Hindlimb muscle (tissue), 1 donor: ENCODE measurements at places on chromosomes 1 and 21.

DNA sequence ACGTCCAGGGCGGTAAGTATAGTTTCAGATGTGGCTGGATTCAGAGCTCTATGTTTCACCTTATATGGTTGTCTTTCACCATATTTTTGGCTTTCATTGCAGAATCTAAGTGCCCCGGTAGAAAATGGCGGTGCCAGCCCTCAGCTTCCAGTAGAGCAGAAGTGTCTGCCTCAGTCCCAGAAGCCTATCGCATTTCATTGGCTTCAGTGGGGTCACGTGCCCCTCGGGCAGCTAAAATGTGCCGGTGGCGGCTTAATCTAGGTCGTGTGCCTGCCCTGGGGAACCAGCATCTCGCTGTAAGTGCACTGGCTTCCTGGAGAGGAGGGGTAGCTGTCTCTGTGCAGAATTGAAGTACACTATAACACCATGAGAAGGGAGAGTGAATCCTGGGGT, 107.4 kb upstream of the MAGI3 start:
- no peak for DNase-seq

DNA sequence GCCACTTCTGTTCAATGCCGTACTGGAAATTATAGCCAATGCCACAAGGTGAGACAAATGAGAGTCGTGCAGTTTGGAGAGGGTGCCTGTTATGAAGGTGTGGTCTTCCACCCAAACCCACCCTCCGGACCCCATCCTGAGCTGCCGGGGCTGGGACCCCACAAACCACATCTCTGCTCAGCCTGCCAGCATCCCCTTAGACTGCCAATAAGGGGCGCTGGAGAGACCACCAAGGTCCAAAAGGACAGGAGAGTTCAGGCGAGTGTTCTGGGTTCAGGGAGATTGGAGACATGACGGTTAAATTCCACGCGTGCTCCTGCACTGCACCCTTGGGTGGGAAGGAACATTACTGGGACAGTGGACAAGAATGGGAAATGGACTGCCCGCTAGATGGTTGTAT, 48.7 kb upstream of the COL18A1 start:
- no peak for DNase-seq

DNA sequence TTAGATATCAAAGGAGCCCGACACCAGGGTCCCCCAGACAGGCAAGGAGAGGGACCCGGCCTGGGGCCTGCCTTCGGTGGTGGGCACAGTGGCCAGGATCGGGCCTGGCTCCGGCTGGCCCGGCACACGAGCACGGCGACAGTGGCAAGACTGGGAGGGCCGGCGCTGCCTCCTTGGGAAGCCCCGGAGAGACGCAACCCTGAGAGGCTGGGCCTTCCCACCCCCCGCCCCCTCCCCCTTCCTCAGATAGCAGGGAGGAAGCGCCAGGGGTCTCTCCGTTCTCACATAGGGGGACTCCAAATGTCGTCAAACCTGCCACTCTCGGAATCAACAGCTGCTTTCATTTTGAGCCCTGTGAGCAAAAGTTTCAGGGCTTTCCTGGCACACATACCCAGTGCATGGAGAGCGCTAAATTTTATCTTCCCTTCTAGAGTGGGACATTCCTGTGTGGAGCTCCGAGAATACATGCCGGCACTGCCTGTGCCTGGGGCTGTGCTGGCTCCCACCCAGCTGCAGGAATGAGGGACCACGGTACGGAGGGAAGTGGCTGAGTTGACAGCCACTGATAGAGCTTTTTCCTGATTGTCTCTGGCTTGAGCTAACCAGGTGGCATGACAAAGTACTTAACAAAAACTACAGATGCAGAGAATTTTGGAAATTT, 62.4 kb downstream of the CD247 start:
- DNase-seq = peak; percentile 29

- peak; percentile 82 for DNase-seq
These were observed 55.9 kb downstream of the NENF start for GRCh38 chr1:212488436-212489283.

- DNase-seq = no peak
These were observed 67.6 kb upstream of the NEK2 start for GRCh38 chr1:211742889-211743529.

DNA sequence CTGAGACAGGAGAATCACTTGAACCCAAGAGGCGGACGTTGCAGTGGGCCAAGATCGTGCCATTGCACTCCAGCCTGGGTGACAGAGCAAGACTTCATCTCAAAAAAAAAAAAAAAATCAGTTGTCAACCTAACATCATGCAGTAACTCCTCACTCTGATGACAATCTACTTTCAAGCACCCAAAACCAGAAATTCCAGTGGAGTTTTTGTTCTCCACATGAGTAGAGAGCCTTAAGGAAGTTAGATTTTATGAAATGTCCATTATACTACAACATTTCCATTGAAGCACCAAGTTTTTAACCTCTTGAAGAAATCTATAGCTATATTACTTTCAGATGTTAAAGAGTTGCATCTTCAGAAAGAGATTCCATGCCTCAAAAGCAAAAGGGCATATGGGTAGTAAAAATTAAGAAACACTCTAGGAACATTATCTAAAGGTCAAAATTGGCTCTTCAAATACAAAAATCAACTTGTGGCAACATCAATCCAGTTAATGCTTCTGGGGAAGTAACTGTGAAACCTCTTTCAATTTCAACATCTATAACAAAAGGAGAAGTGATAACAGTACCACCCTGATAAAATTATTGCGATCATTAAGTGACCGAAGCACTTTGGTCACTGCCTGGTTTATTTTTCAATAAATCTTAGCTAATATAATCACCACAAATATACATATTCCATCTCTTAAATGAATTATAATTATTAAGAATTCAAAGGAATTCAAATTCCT, 7.7 kb downstream of the LPGAT1 start:
- DNase-seq = no peak

- no peak for DNase-seq
These were observed 285.0 kb downstream of the LRRC40 start for GRCh38 chr1:69920426-69920825.

- DNase-seq = no peak
These were observed 33.3 kb upstream of the DEGS1 start for GRCh38 chr1:224149709-224150108.

- no peak for DNase-seq
These were observed 22.9 kb upstream of the PKN2 start for GRCh38 chr1:88661188-88661587.

DNA sequence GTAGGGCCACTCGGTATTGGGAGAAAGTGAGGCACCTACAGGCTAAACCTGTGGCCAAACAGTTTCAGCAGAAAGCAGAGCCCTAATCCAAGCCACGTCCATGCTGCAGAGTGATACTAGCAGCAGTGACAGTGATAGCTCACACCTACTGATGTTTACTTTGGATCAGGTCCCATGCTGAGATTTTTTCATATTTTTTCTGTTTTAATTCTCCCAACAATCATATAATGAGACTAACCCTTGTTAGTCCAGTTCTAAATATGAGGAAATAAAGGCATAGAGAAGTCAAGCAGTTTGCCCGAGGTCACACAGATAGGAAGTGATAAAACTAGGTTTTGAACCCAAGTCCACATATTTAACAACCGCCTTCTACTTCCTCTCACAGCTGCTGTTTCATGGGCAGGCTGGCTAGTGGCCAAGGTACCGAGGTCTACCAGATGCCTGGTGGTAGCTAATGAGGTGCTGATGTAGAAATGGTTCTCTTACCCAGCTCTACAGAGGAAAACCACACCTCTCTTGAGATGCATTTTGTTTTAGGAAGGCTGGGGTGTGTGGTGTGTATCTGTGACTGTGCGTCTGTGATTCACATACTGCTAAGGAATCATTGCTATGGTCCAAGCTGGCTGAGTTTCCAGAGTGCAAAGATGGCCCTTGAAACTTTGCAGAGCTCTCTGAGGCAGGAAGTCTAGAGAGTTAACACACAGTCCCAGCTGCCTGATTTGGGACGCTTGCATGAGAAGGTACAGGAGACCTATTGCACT, 80.3 kb upstream of the ARTN start:
- no peak for DNase-seq

DNA sequence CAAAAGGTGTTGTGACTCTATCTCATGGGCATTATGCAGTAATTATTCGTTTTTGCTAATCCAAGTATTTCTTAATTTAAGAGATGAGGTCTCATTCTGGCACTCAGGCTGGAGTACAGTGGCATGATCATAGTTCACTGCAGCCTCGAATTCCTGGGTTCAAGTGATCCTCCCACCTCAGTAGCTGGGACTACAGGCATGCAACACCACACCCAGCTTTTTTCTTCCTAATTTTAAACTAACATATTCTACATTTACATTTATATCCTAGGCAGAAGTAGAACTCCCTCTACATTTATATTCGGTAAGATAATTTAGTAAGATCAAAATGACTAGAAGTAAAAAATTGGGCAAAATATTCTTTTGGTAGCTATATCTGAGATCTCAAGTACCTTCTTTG, 50.5 kb upstream of the RBM34 start:
- no peak for DNase-seq

DNA sequence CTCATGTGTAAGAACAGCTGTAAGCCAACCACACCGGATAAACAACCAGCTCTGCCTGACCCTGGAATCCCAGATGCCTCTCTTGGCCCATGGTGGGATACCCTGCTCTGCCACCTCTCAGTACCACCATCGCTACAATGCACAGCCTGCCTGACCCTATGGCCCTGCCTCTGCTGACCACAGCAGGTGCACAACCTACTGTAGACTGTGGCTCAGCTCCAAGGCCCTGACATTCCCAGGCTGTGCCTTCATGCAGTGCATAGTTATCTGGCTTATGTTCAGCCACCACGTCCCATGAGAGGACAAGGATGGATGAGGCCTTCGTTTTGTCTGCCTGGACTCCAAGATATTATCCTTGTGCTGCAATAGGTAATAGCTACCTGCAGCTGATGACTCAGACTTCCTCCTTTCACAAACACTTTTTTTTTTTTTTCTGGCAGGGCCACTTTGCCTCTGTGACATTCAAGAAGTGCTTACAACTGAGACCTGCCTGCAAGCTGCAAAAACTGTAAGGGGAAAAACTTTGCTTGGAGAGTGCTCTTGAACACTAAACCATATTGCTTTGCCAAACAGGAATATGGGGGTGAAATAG, 177.7 kb downstream of the URB2 start:
- no peak for DNase-seq

DNA sequence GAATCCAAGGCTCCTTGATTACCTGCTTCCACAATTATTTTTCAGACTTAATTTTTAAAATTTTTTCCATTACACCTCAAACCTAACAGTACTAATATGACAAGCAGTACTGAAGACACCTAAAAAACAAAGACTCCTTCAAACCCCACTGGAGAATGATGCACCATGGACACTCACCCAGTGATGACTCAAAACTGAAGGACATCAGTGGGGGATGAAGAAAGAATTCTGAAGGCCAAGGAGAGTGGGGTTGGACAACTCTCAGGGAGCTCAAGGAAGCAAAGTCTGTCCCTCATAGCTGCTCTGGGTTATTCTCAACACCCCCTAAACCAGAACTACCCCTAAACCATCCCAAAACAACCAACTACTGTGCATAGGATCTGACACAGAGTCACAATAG, 2.4 kb upstream of the ARHGAP29 start:
- DNase-seq = no peak

GRCh38 chr1:93002781-93003180, 41.5 kb upstream of the DIPK1A start:
- DNase-seq = no peak

DNA sequence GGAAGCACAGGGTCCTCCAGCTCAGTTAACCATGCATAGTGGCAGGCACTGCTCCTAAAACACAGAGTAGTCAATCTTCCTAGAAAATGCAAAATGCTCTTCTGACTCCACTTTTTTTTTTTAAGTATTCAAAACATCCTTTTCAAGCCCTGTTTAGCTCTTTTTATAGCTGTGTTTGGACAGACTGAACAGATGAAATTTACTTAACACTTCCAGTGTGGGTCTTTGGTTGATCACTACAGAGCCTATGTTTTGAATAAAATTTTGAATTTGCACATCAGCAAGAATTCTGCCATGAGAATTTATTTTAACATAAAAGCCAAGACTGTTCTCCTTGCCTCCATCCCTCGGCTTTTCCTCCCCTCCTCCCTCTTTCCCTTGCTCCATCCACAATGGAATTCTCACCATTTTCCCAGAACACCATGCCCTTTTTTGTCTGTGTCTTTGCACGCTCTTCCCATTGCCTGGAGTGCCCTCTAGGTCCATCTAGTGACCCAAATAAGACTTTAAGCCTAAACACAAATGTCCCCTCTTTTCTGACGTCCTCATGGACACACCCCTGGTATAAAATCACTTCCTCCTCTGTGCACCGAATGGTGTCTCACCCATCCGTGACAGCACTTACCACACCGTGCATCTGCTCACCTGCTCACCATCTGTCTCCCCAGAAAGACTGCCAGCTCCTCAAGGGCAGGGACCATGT, 24.0 kb upstream of the CPT2 start:
- no peak for DNase-seq

DNA sequence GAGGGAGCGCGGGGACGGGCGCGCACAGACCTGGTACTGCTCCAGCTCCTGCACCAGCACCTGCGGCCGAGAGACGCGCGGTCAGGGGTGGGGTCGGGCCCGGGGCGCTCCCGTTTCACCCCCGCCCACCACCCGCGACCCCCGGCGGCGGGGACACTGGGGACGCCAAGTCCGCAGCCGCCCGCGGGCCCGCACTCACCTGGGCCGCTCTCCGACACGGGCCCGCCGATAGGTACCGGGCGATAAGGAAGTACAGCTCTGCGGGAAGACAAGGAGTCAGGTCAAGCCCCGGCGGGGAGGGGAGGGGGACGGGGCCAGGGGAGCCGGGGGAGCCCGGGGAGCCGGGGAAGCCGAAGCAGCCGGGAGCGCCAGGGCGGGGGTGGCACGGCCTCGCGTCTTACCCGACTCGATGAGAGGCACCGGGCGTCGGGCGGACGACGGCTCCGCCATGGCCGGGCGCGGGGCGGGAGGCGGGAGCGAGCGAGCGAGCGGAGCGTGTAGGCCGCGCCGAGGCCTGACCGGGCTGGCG, 326 bp downstream of the BRWD1 start:
- peak; percentile 23 for DNase-seq

DNA sequence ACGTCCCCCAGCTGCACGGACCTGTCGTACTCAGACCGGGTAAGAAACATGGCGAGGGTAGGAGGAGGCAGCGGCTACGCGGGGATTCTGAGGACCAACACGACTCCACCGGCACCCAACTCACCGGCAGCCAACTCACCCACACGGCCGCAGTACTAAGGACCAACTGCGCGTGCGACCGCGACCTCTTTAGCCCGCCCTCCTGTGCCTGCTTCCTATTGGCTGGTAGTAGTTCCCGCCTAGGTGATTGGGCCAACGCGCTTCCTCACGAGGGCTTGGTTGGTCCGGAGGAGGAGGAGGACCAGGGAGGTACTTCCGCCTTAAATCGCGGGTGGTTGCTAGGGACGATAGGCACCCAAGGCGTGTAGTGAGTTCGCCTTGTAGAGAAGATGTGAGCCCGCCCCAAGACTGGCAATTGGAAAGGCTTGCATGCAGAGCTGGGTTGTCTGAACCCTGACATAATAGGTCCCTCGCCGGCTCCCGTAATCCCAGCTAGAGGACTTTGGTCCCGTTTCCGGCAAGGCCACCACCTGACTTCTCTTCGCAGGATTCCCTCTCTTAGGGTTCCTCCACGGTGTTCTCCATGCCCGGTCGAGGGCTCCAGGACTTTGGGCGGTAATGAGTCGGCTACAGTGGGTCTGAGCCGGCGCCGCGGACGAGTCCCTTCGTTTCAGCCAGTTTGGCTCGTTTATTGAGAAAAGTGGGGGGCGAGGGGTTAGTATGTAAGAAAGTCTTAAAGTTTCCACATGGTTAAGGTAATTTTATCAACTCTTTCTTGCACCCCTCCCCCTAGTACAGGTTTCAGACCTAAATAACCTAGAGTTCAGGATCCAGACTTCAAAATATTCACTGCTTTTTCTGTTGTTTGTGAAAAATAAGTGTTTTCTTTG, at the start of gene PSMA5:
Gene PSMA5, minus strand, starts transcription at position 168 of the 890 bp plus-strand sequence. Its CDS starts 118 bp downstream, at position 50.
- DNase-seq = peak; percentile 96

GRCh38 chr1:59570524-59570923, 244.2 kb upstream of the HOOK1 start:
- DNase-seq = no peak

- no peak for DNase-seq
These were observed 18.0 kb downstream of the TOR3A start for GRCh38 chr1:179099891-179100290.
